Head of caudate nucleus (tissue), 42 donors: ENCODE measurements at places on chromosomes 2 and 18.

DNA sequence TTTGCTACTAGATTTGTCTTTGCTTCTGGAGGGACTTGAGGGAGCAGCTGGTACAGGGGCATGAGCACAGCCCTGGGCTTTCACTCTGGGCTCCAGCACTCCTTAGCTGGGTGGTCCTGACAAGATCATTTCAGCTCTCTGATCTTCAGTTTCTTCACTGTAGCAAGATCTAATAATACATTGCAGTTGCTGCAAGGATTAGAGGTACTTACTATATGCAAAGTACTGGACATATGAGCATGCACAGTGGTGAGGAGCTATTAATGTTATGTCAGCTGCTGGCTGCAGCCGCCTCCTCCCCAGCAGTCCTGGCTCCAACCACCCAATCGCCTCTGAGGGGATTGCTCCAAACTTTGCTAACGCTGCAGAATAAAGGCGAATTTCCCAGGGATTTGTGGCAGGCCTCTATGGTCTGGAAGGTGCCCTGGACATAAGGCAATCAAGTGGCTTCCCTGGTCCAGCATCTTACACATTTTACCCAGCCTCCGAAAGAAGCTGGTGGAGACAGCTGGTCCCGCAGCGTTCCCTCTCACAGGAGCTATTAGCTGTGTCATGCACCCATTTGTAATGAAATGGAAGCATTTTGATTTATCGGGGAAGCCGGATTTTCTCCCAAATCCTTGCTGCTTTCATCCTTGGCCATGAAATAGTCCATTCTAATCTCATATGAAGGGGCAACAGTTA, 96.7 kb downstream of the RHOB start:
- no peak for DNase-seq

DNA sequence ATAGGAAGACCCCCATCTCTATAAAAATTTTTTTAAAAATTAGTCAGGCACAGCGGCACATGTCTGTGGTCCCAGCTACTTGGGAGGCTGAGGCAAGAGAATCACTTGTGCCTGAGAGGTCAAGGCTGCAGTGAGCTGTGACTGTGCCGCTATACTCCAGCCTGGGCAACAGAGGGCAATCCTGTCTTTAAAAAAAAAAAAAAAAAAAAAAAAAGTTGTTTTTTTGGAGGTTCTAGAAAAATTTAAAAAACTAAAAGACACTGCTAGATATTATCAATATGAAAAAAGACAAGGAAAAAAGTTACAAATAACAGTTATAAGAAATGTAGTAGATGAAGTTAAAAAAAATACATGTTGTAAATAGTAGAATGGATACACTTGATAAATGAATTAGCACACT, 56.1 kb upstream of the C2orf15 start:
- no peak for DNase-seq

- no peak for DNase-seq
Measured at GRCh38 chr2:158042245-158042644, 59.4 kb upstream of the UPP2 start.

DNA sequence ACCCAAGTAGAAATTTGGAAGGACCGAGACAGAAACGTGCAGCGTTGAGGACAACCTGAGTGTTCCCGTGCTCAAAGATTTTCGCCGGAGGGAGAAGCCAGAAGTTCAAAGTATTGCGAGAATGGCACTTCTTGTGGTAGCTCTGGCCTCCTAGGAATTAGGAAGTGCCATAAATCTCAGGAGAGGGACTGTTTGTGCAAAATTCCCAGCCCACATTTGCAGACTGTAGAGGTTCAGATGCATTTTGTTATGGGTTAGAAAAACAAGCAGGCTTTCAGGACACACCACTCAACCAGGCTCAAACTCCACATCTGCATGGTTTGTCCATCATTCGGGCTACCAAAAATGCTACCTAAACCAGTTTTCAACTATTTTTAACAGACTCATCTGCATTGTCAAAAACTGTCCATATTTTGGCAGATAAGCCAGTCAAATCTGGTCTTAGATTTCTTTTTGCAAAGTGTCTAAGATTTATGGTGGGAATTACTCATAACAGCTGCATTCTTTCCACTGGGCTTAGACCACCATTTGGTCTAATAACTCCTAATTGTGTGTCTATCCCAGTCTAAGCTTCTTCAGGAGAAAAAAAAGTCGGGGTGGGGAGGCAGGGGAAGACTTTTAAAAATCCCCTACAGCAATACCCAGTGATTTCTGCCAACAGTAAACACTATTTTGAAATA, 422.9 kb downstream of the ARHGAP15 start:
- no peak for DNase-seq

DNA sequence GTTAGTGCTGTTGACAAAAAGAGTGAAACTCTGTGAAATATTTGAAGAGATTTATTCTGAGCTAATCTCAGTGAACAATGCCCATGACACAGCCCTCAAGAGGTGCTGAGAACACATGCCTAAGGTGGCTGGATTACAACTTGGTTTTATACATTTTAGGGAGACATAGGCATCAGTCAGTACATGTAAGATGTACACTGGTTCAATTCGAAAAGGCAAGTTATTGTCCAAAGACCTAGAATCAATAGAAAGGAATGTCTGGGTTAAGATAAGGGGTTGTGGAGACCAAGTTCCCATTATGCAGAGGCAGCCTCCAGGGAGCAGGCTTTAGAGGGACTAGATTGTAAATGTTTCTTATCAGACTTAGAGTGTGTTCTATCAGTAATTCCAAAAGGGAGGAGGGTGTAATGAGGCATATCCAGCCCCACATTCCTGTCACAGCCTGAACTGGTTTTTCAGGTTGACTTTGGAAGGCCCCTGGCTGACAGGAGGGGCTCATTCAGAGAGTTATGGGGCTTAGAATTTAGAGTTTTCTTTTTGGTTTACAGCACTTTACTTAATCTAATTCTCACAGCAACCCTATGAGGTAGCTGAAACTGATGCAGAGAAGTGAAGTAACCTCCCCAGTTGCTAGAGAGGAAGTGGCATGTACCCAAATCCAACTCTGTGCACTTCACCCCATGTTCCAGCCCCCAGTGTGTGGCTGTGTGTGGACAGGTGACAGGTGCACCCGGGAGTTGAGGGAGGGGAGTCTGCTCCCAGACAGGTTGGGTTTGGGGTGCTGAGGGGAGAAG, 28.3 kb upstream of the ASAP2 start:
- no peak for DNase-seq

GRCh38 chr2:172412984-172413492, 14.3 kb upstream of the ITGA6 start:
- no peak for DNase-seq

DNA sequence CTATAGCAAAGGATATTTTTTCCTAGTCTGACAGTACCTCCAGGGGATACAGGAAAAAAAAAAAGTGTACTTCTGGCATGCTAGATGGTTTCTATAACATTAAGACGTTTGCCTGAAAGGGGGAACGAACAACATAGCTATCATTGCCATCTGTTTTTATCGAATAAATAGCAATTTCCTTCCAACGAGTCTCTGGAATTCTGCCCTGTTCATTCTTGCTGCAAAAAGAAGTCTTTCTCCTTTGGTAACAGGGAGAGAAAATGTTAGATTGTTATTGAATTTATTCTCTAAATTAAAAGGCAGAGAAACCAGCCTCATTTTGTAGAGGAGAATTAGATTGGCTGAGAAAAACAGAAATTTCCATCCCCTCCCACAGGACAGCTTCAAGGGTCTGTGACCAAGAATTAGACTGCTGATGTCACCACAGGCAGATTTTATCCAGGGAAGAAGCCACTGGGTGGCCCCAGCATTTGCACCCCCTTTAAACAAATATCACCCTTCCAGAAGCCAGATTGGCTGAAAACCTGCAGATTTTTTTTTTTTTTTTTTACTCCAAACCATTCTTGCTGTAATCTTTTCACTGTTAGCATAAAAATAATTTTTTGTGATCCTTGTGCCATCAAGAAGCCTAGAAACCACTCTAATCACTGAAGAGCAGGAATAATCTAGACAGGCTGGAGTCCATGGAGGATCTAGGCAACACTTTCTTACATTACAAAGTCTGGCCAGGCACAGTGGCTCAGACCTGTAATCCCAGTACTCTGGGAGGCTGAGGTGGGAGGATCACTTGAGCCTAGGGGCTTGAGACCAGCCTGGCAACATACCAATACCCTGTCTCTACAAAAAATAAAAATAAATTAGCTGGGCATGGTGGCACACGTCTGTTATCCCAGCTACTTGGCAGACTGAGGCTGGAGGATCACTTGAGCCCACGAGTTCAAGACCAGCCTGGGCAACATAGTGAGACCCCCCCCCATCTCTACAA, 12.0 kb downstream of the WDFY1 start:
- DNase-seq = no peak

DNA sequence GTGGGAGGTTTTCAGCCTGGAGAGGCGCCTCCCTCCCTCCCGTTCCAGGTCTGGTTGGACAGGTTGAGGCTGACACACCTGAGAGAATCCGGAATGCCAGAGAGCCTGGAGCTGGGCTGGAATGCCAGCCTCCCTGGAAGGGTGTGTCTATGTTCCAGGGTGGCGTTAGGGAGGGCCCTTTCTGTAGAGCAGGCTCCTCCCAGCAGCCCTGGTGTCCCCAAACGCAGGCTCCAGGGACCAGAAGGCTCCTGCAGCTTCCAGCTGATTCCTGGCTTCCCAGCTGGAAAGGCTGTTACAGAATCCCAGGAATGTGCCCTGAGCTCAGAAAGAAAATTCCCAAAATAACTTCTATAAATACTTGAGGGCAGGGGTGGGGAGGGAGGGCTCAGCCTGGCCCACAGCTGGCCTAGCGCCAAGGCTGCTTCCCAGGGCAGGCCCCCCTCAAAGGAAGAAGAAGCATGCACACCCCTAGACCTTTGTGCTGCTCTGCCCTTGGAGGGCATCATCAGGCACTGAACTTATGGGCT, 85.4 kb downstream of the STPG4 start:
- peak; percentile 51 for DNase-seq

DNA sequence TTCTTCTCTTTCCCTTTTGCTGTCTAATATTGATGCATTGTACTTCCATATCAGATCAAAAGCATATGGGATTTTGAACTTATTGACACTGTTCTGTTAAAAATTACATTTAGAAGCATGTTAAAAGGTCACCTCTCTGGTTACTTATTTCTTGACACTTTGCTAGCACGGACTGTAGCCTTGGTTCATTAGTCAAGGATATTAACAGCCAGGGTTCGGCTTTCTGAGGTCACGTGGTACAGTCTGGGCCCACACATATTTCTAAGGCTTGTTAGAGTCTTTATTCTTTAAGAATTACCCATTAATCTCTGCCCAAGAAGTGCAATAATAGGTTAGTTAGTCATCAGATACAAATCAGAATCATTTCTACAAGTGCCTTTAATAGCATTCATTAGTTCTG, 1035.8 kb upstream of the FANCL start:
- no peak for DNase-seq

- no peak for DNase-seq
Measured at GRCh38 chr2:134513465-134513804, 205.4 kb downstream of the TMEM163 start.

- peak; percentile 58 for DNase-seq
Measured at GRCh38 chr2:100416935-100417710, at the start of gene CHST10. Gene CHST10 (minus strand): TSS chr2:100417668. CDS start chr2:100406675, 10,993 bp downstream.

- DNase-seq = no peak
Measured at GRCh38 chr2:160507464-160507863, 13.9 kb upstream of the RBMS1 start.

GRCh38 chr2:120850551-120850950, 114.9 kb downstream of the GLI2 start:
- DNase-seq = no peak

DNA sequence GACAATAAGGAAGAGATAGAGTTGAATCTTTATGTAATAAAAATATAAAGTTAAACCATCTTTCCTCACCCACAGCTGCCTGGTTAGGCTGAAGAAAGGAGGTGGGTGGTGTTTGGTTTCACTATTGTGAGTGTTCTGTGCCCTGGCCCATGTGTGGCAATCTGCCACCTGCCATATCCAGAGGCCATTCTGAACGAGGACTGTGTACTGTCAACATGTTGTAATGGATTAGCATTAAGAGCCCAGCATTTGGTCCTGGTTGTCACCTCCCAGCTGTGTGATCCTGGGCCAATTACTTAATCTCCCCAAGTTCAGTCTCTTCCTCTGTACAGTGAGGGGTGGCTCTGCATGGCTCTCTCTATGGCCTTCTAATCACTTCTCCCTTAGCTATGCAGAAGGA, 118.2 kb upstream of the SEC11C start:
- DNase-seq = no peak

GRCh38 chr18:32771169-32771751, 1.6 kb downstream of the KLHL14 start:
- DNase-seq = peak; percentile 22

- DNase-seq = no peak
Measured at GRCh38 chr2:285531-285930, 2.4 kb downstream of the ALKAL2 start.

DNA sequence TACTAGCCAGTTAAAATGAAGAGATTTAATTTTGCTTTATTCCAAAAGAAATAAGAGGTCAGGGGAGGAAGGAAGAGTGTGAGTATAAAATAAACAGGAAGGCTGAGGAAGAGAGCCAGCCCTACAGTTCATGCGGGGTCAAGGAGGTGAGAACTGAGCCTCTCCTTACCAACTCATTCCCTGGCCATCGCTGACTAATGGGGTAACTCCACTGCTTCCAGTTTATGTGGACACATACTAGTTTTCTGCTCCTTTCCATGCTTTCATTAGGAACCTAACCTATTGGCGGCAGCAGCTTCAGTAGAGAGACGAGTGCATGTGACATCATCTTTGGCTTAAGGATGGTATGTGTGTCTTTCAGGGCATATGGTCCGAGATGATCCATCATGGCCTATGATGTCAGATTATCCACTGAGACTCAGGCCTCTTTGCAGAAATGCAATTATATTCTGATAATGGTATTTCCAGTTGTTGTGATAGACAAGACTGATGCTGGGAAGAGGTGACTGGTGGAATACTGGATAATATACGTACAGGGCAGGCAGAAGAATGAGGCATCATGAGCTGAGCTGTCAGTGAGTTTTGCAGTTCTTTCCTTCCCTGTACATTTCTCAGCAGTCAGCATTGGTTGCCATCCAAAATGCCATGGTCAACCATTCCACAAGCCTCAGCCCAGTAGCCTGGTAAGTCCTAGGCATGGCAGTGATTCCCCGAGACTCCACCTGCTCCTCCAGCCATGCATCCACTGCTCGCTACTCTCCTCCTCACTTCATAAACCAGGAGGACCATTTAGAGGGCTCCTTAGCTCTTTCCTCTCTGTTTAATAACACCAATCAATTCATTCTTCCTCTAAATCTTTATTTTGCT, 184.6 kb upstream of the OSR1 start:
- DNase-seq = no peak

DNA sequence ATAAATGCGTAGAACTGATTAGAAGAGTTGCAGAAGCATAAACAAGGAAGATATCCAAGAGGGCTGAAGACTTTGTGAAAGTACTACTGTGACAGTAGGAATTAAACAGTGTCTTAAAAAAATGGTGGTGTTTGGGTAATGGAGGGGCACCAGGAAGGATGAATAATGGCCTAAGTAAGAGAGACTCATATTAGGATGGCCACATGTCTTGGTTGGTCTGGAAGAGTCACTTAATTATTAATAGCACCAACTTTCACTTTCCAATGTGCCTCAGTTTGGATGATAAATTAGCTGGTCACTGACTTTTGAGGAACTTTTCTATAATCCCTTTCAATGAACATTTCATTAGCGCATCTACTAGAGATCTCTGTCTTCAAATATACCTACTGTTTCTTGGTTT, 372.2 kb downstream of the NYAP2 start:
- DNase-seq = no peak

GRCh38 chr2:42973726-42974125, 181.3 kb upstream of the HAAO start:
- DNase-seq = no peak

- DNase-seq = peak; percentile 5
Measured at GRCh38 chr2:161077367-161078210, 82.6 kb upstream of the TANK start.

- DNase-seq = no peak
Measured at GRCh38 chr2:210299866-210300373, 15.1 kb downstream of the MYL1 start.
